ENCODE measurements at places on chromosomes 16 and 17.

DNA sequence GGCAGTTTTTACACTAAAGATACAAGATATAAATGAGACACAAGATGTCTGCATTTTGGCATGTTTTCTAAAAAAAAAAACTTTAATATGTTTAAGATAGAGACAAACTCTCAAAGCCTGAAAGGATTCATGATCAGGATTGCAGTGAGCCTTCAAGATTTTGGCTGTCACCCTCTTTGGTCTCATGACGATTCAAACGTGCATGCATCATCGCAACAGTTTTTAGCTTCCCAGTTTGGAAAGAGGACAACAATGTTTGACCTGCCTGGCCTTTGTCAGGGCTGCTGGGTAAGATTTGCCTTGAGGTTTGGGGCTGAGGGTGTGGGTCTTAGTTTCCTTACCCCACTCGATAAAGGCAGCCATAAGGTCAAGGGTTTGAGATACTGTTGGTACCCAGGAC is 134.1 kb downstream of the RGS9 start:
- DNase-seq, result no peak

DNA sequence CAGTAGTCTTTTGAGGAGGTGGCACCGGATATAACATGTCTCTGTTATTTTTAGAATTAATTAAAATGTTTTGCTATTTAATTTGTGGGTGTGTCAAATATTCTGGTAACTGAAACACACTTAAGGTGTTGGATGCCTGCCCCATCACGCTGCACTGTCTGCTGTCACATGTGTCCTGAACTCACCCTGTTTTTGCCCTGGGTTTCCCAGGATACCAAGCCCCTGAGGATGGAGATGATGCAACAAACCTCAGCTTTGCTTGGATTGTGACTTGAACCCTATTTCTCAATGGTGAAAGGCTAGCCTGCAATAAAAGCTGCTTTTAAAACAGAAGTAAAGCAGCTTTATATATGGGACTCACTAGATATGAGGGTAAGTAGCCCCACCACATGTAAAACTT is 11.5 kb upstream of the DUSP14 start:
- DNase-seq, result no peak

- DNase-seq, result no peak
These were observed 116.1 kb downstream of the METRNL start for GRCh38 chr17:83195330-83196023.

- no peak for DNase-seq
These were observed 58.4 kb downstream of the ELAC2 start for GRCh38 chr17:12959441-12959840.

GRCh38 chr17:37047631-37048104 is 98.9 kb downstream of the AATF start:
- DNase-seq, result peak; percentile 59

GRCh38 chr17:19904412-19904811 is 36.7 kb upstream of the ULK2 start:
- DNase-seq, result no peak

- DNase-seq, result no peak
These were observed 243.9 kb downstream of the CA10 start for GRCh38 chr17:51914577-51914976.

DNA sequence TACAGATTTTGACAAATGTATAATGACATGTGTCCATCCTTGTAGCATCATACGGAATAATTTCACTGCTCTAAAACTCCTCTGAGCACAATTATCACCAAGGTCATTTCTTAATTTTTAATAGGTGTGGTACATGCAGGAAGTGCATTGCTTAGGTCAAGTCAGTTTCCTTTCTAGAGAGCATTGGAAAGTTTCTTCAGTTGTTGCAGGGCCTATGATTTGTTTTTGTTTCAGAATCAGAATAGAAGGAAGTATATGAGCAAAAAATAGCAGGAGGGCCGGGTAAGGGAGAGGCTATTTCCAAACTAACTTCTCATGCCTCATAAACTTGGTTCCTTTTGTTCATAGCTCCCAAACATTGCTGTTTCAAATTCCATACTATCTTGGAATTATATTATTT is 24.0 kb upstream of the SLFN5 start:
- no peak for DNase-seq
